ENCODE measurements at places on chromosomes 7 and 10.

DNA sequence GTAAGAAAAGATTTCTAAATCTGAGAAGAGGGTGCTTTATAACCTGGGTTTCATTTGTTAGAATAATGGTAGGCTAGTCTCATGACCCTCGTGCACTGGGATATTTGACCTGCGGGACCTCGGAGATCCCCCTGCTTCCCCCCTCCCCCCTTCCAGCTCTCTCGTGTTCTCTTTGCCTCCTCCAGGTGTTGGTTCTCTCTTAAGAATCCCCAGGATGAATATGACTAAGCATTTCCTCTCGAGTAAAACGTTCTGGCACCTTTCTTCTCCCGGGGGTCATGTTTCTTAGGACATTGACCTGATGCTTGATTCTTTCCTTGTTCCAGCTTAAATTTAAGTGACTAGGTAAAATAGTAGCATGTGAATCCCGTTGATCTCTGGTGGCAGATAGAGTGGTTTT, 71.2 kb downstream of the SHH start:
- DNase-seq, result no peak

DNA sequence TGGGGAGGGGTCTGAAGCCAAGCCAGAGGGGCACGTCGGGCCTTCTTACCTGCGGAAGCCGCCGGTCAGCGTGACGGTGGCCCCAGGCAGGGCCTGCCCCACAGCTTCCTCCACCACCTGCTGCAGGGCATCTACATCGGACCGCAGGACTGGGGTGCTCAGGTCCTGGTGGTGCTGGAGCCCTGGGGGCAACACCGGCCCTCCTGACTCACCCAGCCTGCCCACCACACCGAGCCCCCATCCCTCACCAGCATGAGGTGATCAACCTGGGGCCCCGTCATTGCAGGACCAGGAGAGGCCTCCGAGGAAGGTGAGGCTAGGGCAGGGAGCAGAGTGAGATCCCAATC, 8.0 kb downstream of the POLM start:
- DNase-seq, result no peak

GRCh38 chr7:22833957-22834356, 11.3 kb upstream of the TOMM7 start:
- no peak for DNase-seq

- DNase-seq, result peak; percentile 47
Observed at GRCh38 chr10:100896876-100897461, 15.8 kb upstream of the SLF2 start.

DNA sequence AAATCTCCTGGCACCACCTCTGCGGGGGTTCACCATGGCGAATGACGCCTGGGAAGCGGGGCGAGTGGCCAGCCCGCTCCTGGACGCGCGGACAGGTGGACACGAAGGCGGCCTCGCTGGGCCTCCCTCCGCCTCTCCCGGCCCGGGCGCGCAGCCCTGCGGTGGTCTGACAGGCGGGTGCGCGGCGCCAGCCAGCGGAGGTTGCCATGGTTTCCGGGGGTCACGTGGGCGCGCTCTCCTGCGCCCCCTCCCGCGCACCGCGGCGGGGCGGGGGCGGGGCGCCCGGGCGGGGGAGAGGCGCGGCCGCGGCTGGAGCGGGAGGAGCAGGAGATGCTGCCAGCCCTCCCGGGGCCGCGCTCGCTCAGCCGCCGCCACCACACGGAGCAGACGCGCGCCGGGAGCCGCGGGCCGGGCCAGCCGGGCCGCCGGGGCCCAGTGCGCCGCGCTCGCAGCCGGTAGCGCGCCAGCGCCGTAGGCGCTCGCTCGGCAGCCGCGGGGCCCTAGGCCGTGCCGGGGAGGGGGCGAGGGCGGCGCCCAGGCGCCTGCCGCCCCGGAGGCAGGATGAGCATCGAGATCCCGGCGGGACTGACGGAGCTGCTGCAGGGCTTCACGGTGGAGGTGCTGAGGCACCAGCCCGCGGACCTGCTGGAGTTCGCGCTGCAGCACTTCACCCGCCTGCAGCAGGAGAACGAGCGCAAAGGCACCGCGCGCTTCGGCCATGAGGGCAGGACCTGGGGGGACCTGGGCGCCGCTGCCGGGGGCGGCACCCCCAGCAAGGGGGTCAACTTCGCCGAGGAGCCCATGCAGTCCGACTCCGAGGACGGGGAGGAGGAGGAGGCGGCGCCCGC, at the start of gene PRKAR2B:
Gene PRKAR2B, plus strand, starts transcription at position 359 of the 848 bp plus-strand sequence. Its CDS starts 203 bp downstream, at position 562.
- DNase-seq, result no peak

DNA sequence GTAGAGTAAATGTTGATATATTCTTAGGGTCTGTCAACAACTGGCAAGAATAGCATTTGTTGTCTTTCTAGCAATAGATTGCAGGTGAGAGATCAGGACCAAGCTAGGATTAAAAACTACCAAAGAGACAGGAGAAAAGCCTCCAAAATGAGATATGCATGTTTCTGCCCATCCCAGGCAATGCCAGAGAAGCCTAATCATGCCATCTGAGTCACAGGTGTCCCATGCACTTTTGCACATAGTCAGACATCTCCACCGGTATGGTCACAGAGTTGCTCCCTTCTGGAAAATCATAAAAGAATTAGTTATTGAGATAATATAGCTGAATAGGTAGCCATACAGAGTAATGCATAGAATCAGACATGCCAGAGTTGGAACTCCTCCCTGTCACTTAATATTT, 50.6 kb downstream of the PDK4 start:
- DNase-seq, result no peak

- peak; percentile 72 for DNase-seq
Observed at GRCh38 chr7:100540073-100540723, 1.2 kb downstream of the AGFG2 start.

DNA sequence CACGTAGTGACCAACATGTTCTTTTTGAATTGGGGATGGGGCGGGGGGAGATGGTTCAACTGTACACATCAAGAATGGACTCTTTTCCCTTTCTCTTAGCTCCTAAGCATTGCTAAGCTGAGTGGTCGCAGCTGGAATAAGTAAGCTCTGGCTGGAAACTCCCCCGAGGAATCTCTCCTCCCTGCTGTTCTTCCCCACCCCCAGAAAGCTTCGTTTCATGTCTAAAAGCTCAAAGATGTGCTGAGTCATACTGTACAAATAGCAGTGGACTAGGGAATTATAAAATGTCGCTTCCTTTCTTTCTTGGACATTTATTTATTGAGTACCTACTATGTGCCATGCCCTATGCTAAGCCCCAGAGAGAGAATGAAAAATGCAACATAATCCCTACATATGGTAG, 191.1 kb upstream of the ADO start:
- DNase-seq, result no peak

- no peak for DNase-seq
Observed at GRCh38 chr10:116271593-116272439, 1.2 kb downstream of the GFRA1 start.

- DNase-seq, result no peak
Observed at GRCh38 chr10:2681891-2682290, 385.5 kb upstream of the PFKP start.

DNA sequence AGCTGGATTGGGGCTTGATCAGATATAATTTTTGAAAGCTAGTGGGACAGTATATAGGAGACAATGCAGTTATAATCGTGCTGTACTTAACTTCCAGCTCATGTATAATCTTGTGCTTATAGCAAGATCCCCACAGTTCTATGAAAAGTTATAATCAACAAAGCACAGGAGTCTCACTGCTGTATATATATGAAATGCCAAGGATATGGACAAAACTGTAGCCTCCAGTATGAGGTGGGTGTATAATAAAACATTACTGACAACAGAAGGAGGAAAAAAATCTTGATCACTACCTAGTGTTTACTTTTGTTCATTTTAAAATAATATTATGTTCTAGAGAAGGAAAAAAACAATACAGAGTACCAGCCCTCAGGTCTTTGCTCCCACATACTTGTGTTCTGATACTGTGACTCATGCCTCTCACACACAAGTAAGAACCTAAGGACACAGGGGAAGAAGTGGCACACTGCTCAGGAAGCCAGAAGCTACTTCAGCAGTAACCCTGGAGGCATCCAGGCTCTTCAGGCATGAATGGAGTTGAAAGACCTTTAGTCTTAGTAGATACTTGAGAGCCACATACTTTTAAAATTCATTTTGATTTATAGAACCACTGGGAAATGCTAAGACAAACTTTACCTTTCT, 265.7 kb upstream of the IMMP2L start:
- no peak for DNase-seq

DNA sequence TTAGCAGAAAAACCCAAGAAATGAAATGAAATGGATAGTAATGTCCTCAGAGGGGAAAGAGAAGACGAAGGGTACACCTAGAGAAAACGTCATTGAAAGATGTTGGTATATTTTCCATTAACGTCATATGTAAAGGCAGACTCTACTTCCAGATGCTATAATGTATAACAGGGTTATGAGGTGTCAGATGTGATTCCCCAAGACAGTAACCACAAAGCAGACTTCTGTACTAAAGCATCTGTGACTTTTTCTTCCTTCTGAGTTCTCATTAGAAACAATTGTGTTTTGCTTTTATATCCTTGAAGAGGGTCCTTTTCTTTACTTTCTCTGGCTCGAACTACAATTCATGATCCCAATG, 37.4 kb downstream of the LRRC72 start:
- DNase-seq, result no peak

- DNase-seq, result no peak
Observed at GRCh38 chr7:114944745-114945625, 23.1 kb downstream of the MDFIC start.

DNA sequence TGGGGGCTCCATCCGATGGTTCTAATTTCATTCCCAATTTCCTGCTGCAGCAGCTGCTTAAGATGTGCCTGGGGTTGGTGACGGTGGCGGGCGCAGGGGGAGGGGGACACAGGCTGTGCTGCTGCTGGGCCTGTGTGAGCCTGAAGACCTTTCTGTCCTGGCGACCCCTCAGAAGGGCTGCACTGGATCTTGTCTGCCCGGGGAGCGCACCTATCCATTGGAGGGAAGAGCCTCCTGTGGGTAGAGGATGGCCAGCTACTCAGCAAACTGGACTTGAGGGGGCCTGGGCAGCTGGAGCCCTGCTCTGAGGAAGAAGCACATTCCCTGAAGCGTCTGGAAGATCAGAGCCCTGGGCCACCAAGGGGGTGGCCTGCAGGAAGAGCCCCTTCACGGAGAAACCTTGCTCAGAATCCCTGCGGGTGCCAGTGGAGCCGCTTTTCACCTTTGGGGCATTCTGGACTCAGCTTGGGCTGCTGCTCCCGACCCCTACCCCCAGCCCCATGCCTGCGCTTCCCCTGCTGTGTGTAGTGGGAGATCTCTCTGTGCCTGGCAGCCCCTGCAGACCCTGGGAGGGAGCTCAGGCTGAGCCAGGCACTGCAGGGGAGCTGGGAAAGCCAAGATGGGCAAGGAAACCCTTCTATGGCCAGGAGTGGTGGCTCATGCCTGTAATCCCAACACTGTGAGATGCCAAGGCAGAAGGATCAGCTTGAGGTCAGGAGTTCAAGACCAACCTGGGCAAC, 17.8 kb downstream of the LDB3 start:
- DNase-seq, result no peak

- no peak for DNase-seq
Observed at GRCh38 chr7:107208024-107208521, 39.3 kb downstream of the HBP1 start.

DNA sequence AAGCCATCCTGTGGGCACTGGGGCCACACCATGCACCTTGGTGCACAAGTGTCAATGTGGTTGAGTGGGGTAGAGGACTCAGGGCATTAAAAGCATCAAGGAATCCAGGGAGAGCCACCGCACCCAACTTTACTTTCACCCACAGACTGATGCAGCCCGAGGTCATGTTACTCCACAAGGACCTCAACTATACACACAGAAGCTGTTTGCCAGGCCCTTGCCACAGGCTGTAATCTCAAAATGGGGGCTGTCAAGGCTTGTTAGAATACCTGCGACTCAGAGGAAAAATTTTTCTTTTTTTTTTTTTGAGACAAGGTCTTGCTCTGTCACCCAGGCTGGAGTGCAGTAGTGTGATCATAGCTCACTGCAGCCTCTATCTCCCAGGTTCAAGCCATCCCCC, 26.5 kb upstream of the KCTD7 start:
- no peak for DNase-seq

DNA sequence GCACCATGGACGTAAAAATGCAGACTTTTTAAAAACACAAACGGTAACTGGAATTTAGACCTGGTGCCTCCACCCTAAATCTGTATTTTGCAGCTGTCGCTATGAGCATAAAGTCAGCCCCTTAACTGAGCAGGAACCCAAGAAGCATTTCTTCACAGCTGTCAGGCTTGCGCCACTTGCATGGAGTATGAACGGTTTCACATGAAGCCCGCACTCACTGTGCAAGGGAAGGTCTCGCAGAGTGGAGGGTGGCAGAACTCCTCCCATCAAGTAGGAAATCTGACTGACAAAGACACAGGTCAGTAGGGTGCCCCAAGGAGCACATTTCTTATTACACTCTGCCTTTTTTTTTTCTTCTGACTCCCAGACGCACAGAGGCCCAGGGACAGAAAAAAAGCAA, 58.5 kb downstream of the ELMO1 start:
- no peak for DNase-seq

DNA sequence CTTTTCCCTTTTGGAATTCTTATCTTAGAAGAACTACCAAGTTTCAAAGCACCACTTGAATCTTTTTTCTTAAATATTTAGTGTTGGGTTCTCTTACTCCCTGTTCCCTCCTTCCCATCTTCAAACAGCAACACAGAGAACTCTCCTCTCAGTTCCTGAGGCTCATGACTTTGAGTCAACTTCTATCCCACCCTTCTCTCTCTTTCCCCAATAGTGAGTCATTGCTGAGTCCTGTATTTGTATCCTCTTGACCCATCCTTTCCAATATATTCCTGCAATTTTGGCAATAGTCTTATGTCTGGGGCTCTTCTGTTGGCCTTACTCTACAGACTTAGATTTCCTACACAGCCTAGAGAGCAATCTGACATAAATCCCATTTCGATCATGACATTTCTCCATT, 20.8 kb upstream of the JCAD start:
- no peak for DNase-seq

- no peak for DNase-seq
Observed at GRCh38 chr7:135840591-135840990, 92.0 kb upstream of the FAM180A start.

- no peak for DNase-seq
Observed at GRCh38 chr7:111638078-111638477, 75.8 kb upstream of the IMMP2L start.

DNA sequence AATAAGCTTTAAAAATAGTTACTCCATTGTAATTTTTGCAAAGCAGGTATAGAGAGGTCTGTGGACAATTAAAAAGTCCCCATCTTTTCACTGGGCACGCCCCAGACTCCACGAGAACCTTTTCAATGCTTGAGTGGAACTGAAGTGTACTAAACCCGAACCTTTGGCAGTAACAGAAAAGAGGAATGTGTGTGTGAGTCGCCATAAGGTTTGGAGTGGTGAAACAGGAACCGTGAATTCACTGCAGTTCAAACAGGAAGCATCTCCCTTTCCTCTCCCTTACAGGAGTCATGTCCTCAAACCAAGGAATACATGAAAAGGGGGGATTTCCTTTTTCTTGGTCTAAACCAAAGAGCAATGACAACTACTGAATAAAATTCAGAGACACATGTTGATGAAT, 23.2 kb downstream of the NDUFB2 start:
- DNase-seq, result no peak

- no peak for DNase-seq
Observed at GRCh38 chr7:91343420-91343960, 79.3 kb downstream of the FZD1 start.
